ENCODE measurements at places on chromosomes 2 and 18.

DNA sequence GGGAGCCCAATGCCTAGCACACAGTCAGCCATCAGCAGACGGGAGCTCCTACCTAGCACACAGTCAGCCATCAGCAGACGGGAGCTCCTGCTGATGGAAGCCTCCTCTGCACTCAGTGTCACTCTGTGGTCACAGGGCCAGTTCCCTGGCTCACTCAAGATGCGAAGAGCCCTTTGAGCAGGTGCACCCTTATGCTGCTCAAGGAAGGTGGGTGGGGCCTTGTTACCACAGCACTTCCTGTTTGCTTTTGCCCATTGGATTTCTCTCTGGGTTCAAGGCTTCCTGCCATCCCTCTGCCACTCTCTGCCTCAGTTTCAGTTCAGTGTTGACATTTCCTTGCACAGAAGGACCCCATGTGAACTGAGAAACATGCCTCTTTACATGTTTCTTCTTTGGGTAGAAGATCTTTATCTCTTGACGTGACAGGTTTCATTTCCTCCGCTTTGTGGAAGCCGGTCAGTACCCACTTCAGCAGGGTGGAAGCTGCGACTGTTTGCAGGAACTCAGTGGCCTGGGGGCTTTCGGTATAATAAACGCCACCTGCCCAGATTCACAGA lies 11.6 kb downstream of the TRIB2 start:
- no peak for DNase-seq

- no peak for DNase-seq
Measured at GRCh38 chr2:126863336-126864015, 35.2 kb upstream of the TEX51 start.

DNA sequence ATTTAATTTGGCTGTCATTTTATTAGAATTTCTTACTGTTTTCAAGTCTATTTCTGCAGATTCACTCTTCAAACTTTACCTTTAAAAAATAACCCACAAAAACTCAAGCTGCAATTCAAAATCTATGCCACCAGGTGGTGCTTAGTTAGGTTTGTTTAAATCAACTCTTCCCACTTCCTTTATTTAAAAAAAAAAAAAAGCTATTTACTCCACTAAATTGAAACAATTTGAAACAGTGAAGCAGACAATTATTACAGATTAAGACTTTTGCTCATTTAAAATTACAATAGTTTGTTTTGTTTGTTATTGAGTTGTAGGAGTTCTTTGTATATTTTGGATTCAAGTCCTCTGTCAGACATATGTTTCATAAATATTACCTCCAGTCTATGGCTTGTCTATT lies 300.0 kb downstream of the PDE11A start:
- DNase-seq, result peak; percentile 35

GRCh38 chr2:1821530-1821929 lies 77.2 kb upstream of the PXDN start:
- no peak for DNase-seq

GRCh38 chr2:150889141-150889540 lies 372.5 kb downstream of the RBM43 start:
- no peak for DNase-seq

DNA sequence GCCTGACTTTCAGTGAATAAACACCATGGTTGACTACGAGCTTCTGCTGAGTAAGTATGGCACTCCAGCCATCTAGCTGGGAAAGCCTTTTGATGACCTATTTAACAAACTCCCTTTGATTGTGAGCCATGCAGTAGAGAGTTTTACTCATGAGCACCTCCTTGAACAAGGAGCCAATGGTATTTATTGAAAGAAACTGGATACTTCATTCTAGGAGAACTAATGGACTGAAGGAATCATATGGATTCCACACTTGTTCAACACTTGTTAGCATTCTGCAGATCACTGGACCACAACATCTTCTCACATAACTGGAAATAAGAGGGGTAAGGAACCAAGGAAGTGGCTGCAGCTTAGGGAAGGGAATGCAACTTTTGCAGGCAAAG lies 320.9 kb upstream of the ETAA1 start:
- no peak for DNase-seq

- peak; percentile 36 for DNase-seq
Measured at GRCh38 chr2:209473930-209474419, 50.1 kb downstream of the MAP2 start.

GRCh38 chr18:3441290-3441689 lies 8.7 kb upstream of the TGIF1 start:
- DNase-seq, result peak; percentile 75

DNA sequence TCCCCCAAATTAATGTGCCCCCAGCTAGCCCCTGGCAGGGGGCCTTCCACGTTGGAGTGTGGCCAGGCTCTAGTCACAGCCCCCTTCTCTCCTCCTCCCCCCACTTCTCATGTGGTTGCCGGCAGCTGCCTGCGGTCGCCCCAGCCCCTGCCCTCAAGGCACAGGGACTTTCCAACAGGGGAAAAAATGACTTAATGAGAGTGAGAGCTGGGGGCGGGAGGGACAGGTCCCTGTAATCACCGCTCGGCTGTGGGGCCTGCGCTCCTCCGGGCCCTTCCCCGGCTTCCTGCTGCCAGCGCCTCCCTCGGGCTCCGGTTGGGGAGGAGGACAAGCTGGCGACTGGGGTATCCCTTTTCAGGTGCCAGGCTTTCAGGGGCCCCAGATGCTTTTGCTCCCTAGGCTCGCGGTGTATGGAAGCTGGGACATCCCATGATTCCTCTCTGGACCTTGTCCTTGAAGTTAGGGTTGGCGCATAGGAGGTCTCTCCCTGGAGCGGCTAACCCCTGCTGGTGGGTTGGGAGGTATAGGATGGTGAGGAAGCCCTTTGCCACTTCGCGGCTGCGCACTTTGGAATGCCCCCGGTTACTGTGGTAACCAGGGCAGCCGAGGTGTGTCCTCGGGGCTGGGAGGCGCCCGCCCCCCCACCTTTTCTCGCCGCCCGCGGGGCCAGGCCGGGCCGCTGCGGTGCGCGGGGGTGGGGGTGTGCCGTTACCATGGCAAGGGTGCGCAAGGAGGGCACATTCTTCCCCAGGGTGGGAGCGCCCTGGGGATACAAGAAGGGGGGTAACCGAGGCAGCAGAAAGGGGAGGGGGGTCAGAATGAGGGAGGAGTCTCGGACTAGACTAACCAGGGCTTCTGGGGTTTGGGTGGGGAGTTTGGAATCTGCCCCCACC lies 16.1 kb downstream of the WNT10A start:
- peak; percentile 93 for DNase-seq

DNA sequence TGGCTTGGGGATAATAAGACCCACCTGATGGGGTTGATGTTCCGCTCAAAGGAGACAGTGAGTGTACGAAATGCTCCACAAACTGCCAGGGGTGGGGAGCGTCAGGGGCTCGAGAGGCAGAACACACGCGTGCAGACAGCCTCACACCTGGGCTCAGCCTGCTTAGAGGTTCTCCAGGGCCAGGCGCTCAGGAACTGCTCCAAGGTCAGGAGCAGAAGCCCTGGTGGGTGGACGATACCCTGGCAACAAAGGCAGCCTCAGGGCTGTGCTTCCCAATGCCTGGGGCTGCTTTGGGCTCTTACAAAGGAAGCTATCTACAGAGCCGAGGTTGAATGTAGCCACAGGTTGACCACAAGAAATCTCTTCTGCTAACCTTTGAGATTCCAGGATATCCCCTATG lies 114.4 kb downstream of the CLIP4 start:
- DNase-seq, result no peak

- no peak for DNase-seq
Measured at GRCh38 chr2:235494716-235495372, 1.0 kb downstream of the AGAP1 start.

GRCh38 chr2:121128741-121129659 lies 156.0 kb downstream of the TFCP2L1 start:
- peak; percentile 73 for DNase-seq
